PC-9 (cell line): ENCODE measurements at places on chromosomes 2 and 18. TPM values are rescaled to one million over a fixed set of nuclear protein-coding genes. Genes with fewer than 3 reads are reported as not detected.

NOSTRIN gene
- total RNA-seq = 0.48 and 0.68 TPM in 2 replicates

SIX2 gene
- total RNA-seq = 10.2 and 11.9 TPM in 2 replicates

- peak; percentile 61 for DNase-seq
These were observed 263.2 kb downstream of the CYP26B1 start for GRCh38 chr2:71884303-71885042.

GRCh38 chr2:18749912-18750526 lies 160.7 kb upstream of the NT5C1B start:
- peak; percentile 47 for DNase-seq

SLC16A14 gene
- 0.57 and 1.4 TPM in 2 replicates for total RNA-seq

DNA sequence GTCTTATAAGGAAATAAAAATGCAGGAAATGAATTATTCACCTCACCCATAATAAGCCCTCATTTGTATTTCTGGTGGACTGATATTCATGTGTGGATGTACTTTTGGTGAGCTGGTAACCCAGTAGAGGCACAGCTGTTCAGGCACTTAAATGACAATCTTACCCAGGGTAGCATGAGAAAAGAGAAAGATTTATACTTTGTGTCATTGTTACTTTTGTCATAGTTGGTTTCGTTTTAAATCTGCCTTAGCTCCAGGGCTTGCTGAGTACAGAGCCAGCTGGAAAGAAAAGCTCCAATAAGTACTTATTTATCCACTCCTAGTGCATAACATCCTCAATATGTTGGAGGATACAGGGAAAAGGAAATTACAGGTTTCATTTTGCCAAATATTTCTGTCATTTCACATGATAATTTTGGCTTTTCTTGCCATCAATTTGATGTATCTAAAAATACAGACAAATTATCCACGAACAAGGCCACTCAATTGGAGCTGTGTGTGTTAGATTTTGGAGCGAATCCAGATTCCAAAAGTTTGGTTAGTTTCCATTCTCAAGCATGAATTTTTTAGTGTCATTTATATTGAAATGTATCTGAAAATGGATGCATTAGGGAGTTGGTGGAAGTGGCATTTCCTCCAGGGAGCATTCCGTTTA lies 1276.1 kb upstream of the FAM98A start:
- no peak for DNase-seq

DNA sequence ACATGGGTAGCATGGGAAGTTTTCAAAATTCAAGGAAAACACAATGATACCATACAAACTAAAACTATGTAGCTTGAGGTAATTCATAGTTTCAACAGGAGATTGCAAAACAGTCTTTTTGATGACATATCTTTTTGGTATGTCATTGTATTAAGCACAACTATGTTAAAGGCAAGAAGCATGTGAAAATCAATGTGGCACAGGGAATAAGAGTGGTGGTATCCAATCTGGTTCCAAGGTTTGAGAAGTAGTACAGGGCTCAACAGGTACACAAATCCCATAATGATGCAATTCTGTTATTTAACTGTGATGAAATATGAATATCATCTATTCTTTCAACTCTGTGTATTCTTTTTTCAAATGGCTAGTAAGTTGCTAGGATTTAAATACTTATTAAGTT lies 16.4 kb upstream of the DLX2 start:
- DNase-seq = peak; percentile 98

C1QL2 gene
- not detected in 2 replicates for total RNA-seq

- DNase-seq = no peak
These were observed 195.6 kb upstream of the POU3F3 start for GRCh38 chr2:104658144-104658835.

ST8SIA5 gene
- not detected in 2 replicates for total RNA-seq

GRCh38 chr2:127034883-127035611 lies 71.9 kb downstream of the BIN1 start:
- DNase-seq = no peak
